ENCODE measurements at places on chromosomes 7 and 10.
A peak's percentile ranks its signal among the peaks of the same experiment; 100 is the strongest.

DNA sequence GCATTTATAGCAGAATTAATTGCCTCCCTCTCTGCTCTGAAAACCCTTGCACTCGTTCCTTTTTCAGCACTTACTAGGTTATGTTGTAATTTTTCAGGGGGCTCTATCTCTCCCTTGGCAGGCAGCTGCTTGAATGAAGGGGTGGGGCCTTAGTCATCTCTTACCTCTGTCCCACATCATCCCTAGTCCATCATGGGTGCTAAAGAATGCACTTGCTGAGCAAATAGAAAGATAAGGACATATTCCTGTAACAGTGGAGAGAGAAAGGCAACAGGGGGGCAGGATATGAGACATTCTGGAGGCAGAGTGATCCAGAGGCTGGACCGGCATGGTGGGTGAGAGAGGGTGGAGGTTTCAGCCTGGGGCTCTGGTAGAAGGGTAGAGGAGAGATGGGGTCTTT is 60.0 kb downstream of the MINDY4 start:
- DNase-seq: no peak

GRCh38 chr7:55348502-55348901 is 16.6 kb upstream of the LANCL2 start:
- DNase-seq: no peak

DNA sequence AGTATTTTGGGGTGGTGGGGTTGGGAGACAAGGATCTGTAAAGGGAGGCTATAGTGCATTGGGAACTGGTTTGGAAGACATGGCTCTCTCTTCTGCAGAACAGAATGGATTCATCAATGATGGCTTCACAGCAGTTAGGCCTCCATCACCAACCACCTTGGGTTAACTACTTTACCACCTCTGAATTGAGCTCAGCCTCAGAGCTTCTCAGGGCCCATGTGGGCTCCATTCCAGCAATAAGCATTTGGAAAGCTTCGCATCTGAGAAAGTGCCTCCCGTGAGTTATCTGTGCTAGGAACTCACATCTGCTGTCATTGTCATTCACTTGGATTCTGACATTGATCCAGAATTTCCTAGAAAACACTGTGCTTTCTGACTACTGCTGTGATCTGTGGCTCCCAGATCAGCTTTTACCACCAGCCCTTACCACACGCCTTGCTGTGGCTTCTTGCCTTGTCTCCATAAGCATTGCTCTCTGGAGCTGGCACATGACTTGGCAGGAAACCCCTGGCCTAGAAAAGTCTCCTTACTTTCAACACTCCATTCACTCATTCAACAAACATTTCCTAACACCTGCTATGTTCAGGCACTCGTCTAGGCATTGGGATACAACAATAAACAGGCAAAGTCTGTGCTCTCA is 70.7 kb upstream of the ADO start:
- DNase-seq: no peak

- no peak for DNase-seq
These were observed 75.0 kb upstream of the MKX start for GRCh38 chr10:27820637-27821036.

DNA sequence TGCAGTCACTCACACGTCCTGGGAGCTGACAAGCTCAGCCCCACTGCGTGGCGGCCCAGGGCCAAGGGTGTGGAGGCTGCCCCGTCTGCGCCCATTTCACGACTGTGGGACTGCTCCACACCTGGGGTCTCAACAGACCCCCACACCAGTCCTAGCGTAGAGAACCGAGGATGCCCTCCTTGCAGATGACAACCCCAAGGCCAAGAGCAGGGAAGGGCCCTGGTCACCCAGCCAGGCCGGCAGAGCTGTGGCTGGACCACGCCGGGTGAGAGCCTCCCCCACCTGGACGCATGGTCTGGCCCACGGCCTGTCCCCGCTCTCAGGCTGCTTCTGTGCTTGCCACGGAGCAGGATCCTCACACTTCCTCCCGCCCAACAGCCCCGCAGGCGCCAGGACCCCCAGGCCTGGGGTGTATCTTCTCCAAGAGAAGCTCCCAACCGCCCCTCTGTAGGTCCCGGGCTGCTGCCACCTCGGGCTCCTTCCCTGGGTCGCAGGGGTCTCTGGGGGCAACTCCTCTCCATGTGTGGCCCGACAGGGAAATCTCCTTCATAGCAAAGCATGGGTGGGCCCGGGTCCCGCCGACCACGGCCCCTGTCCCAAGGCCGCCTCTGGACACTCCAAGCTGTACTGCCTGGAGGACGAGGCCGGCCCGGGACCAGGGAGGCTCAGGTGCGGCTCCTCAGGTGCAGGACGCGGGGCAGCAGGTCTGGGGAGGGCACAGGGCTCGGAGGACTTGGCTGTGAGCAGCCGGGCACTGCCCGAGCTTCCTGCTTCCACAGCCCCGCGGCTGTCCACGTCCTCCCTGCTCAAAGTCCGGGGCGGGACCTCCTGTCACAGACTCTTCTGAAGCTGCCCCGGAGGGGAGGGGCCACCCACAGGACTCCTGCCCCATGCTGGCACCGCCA is 88.8 kb downstream of the FOXL3 start:
- DNase-seq: no peak

- DNase-seq: peak; percentile 54
These were observed 457.3 kb downstream of the ETV1 start for GRCh38 chr7:13532028-13532753.

DNA sequence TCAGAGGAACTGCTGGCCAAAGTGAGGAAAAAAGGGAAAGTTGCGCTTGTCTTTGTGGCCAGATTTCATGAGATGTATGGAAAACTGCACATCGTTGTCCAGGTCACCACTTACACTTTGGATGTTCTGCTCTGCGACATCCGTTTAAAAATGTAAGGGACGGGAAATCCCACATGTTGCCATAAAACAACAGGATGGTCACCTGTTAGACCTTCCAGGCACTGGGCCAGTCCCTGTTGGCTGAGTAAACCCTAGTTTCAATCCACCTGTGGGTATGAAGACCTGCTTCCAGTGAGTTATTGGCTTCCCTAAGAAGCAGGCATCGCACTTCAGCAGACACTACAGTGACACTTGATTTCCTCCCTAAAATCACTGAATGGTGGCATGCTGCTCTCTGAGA is 2.7 kb upstream of the STAMBPL1 start:
- no peak for DNase-seq

DNA sequence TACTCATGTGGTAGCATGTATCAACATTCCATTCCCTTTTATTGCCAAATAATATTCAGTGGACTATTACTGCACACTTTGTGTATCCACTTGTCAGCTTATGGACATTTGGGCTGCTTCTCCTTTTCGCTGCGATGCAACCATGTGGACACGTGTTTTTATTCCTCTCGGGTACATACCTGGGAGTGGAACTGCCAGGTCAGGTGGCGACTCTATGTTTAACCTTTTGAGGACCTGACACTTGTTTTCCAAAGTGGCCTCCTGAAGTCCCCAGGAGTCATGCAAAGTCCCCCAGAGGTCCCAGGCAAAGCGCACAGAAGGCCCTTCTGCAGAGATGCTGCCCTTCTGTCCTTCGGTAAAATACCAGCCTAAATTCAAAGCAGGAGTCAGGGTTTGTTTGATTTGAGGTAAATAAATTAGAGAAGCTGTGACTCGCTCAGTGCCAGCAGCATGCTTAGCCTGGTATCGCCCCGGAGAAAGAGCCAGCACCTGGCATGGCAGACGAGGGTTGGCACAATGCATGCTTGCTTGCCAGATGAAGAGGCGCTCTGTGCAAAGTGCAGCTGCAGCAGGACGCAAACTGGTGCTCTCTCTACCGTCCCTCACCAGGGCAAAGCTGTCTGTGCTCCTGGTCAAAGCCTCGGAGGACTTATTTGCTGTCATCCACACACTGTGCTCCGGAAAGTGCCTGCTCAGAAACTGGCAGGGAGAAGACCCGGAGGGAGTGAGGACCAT is 37.8 kb downstream of the HIPK2 start:
- DNase-seq: no peak

- DNase-seq: peak; percentile 85
These were observed 52.1 kb downstream of the TSPAN12 start for GRCh38 chr7:120805636-120806388.

- no peak for DNase-seq
These were observed 57.4 kb upstream of the CASD1 start for GRCh38 chr7:94452239-94452638.

- DNase-seq: peak; percentile 66
These were observed 36.6 kb upstream of the TNPO3 start for GRCh38 chr7:129091484-129092002.

- DNase-seq: no peak
These were observed 149.2 kb downstream of the FRMD4A start for GRCh38 chr10:14181567-14181936.

- DNase-seq: no peak
These were observed 328.3 kb downstream of the BICC1 start for GRCh38 chr10:58840840-58841435.

DNA sequence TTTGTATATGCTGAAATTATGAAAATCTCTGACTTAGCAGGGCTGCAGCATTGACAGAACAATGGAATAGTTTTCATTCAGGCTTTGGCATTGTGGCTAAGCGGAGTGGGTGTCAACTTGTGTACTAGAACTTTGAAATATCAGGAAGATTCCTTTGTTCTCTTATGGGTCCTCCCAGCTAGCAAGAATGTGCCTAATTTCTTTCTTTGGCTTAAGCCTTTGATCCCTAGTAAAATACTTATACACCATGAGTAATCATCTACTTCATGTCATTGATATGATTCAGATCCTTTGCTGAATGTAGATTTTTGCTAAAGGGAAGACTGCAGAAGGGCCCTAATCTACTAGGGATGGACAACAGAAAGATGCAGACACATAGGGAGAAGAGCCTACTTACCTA is 6.2 kb downstream of the AVL9 start:
- DNase-seq: no peak

- DNase-seq: no peak
These were observed 148.7 kb downstream of the BMPER start for GRCh38 chr7:34054075-34054474.

DNA sequence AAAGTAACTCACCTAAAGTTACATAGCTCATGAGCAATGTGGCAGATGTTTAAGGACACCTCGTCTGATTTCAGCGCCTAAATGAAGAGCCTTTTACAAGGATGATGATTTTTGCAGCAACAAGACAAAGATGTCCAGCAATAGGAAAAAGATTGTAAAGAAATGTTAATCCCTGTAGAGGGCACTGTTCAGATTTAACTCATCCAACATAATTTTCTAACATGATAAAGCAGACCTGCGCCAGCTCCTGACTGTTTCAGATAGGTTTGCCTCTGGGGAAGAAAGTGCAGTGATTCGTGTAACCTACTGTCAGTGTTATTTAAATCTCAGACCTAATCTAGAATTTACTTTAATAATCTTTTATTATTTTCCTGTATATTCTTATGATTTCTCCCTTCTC is 595.2 kb downstream of the AUTS2 start:
- DNase-seq: no peak

- DNase-seq: no peak
These were observed 1.3 kb downstream of the ZNF503 start for GRCh38 chr10:75400163-75400770.

GRCh38 chr7:756231-756927 is 29.3 kb upstream of the PRKAR1B start:
- DNase-seq: no peak

DNA sequence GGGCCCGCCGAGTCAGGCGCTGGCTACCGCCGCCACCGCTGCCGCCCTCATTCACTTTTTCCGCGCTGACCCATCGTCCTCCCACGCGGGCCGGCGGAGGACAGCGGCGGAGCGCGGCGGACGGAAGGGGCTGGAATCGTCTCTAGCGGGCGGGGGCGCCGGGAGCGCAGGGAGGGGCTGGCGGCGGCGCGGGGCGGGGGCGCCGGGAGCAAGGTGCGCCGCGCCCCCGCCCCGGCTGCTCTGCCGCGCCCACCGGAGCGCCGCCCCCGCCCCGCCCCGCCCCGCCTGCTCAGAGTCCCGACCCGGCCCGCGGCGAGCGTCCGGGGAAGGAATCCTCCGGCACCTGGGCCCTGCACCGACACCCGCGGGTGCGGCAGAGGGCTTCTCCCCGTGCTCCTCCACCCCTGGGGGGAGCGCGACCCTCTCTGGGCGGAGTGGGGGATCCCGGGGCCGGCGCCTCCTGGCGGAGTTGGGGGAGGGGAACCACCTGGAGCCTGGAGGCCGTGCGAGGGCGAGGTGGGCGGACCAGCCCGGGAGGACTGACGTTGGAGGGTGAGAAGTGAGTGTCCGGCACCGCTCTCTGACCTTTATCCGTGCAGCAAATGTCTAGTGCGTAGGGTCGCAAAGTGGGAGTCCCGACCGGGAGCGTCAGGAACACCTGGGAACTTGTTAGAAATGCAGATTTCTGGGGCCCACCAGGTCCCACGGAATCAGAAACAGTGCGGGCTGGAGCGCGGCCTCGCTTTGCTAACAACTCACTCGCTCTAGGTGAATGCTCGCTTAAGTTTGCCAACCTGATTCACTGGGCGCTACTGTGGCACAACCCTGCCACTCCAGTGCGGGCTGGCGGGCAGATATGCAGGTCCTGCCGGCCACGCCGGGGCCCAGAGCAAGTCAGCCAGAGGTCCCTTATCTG is at the start of gene COBL:
COBL (minus strand) TSS at position 144 of the 916 bp plus-strand sequence. CDS start 176 bp downstream, outside the sequence.
- DNase-seq: no peak

- DNase-seq: peak; percentile 68
These were observed 179.2 kb upstream of the MBL2 start for GRCh38 chr10:52951824-52952223.

DNA sequence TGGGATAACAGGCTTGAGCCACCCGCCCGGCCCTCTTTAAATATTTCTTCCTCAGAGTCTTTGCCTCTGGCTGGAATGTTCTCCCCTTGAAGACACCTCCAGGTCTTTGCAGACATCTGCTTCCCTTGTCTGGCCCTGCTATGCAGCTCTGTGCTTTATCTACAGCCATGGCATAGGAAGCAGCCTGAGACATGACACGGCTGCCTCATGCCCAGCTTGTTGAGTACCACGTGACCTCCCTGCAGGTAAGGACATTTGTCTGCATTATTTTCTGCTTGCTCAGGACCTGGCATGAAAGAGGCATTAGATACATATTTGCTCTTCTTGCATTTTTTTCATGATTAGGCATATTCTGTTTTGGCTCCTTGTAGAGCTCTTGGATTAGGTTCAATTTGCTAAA is 113.8 kb upstream of the KLF6 start:
- DNase-seq: no peak

DNA sequence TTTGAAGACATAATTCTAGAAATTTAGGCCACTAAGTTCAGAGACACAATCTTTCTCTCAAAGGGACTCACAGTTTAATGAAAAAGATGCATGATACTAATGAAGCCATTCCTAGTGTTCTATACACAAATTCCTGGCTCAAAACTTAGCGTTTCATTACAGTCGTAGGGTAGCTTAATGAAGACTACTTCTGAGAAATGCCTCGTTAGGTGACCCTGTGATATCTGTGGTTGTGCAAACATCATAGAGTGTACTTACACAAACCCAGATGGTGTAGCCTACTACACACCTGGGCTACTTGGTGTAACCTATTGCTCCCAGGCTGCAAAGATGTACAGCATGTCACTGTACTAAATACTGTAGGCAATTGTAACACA is 488 bp upstream of the CHCHD3 start:
- DNase-seq: no peak
